M059J (cell line): ENCODE measurements at places on chromosomes 16 and 17.

DNA sequence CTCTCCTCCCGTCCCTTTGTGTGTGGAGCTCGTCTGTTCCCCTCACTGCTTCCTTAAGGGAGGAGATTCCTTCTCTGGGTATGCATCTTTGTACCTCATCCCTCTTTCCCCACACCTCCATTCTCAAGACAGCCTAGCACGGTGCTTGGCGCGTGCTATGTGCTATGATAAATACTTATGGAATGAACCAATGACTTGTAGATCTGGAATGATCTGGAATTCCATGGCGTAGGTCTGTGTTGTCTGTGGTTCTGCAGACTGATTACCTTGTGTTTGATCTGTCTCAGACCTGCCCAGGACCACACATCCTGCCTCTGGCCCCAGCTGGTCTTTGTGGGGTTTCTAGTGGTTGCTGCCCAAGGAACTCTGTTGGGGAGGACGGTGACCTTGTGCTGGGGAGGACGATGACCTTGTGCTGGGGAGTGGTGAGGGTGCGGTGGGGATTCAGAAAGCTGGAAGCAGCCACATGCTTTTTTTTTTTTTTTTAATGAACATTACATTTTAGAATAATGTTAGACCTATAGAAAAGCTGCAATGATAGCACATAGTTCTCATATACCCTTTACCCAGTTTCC lies 33.5 kb upstream of the ETV4 start:
- peak; percentile 93 for DNase-seq

GRCh38 chr16:78478267-78478861 lies 378.9 kb downstream of the WWOX start:
- DNase-seq, result no peak

DNA sequence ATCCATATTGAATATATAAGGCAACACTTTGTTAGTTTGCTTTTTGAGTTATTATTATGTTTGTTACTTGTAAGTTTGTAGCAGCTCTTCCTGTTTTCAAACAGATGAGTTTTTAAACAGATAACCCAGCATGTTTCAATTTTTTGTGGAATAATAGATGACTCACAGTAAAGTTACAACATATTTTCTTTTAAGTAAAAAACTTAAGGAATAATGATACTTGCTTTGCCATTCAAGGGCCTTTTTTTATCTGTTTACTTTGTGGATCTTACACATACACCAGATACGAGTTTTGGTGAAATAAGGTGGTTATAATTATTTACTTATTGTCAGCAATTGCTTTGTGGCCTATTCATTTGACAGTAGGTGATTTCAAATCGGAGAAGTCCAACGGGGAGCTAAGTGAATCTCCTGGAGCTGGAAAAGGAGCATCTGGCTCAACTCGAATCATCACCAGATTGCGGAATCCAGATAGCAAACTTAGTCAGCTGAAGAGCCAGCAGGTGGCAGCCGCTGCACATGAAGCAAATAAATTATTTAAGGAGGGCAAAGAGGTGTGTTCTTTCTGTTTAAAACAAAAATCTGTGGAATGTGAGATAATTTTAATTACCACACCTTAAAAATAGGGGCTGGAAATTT lies 66.3 kb downstream of the BPTF start:
- DNase-seq, result peak; percentile 16

GRCh38 chr17:40224718-40225550 lies 5.8 kb downstream of the WIPF2 start:
- peak; percentile 66 for DNase-seq

GRCh38 chr16:2163211-2163881 lies 7.8 kb downstream of the TRAF7 start:
- no peak for DNase-seq

DNA sequence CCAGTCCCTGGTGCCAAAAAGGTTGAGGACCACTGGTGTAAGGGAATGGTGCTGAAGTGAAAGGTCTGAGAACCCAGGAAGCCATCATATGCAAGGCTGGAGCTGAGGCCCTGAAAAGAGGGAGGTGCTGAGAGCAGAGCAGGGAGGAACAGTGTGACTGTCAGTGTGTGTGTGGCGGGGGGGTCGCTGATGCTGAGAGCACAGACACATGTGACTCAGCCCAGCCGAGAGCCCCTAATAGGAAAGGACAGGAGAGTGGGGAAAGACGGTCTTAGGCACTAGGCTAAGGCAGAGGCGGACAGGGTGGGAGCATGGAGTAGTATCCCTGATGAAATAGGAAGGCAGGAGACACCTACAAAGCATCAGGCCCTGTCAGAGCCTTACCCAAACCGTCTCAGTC lies 1.2 kb downstream of the B9D1 start:
- DNase-seq, result no peak
